ENCODE measurements at places on chromosomes 7 and 10.

DNA sequence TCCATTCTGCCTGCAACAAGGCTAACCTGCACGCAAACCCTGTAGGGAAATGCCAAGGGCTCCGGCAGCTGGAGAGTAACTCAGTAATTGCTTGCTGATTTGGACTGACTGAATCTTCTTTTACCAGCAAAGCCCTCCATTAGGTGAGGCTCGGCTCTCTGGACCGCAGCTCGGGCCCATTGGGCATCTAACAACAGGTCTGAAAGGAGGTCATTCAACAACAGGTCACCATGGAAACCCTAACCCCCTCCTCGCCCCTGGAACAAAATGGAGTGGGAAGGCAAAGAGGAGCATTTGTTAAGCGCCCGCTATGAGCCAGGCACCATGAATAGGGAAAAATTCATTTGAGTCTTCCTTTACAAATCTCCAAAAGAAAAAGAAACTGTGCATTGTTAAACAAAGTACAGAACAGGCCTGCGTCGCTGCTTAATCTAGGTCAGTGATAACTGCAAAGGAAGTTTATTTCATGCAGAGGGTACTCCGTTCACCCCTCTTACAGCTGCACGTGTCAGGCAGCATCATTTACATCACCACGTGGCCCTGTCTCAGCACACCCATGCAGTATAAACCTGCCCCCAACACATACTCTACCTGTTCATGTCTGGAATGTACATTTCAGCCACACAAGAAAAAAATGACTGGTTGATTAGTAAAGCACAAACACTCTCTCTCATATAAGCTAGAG, 248.8 kb upstream of the NEBL start:
- DNase-seq = no peak

GRCh38 chr10:129045599-129045998, 421.4 kb upstream of the MGMT start:
- no peak for DNase-seq

DNA sequence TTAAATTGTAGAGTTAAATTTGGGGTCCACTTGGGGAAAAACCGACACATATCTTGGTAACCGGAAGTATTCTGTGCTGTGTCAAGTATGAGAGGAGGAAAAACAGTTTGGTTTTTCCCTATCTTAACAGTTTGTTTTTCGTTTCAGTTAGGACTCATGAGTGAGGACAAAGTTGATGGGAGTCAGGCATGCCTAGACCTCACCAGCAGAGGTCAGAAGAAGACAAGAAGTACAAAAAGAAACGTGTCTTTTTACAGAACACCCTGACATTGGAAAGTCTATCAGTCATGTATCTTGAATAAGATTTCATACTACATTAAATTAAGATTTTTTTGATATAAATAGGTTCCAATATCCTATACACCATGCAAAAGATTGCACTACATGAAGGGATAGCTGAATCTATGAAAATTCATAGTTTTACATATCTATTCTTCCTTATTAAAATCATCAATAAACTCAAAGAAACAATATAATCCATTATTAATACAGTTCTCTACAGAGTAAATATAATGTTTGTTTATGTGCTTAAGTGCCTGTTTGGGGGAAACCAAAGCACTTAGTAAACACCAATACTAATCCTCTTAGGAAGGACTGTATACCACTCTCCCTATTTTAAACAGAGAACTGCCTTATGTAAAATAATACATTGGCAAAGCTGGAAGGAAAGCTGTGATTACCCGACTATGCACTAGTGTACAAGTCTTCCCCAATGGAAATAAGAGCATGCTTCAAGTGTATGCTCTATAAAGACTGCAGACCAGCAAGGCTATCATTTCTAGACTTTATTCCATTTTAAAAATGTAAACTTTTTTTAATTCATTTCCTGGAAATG, 95.6 kb downstream of the USP6NL start:
- no peak for DNase-seq

- no peak for DNase-seq
Measured at GRCh38 chr10:50988792-50989191, 85.5 kb upstream of the PRKG1 start.

DNA sequence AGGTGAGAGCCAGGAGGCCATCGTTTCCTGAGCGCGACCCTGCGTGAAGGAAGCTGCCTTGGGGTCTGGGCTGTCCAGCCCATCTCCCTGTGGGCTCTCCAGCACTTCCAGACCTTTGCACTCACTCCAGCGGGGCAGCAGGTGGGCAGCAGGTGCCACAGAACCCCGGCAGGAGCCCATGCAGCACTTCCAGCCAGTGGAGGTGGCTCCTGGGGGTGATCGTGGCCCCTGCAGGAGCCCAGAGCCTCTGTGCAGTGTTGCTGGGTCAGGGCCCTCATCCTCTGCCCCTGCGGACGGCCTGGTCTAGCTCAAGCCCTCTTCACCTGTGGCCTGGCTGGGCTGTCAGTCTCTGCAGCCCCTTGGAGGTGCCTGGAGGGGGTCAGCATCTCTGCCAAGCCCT, 59.9 kb downstream of the PWWP2B start:
- no peak for DNase-seq

DNA sequence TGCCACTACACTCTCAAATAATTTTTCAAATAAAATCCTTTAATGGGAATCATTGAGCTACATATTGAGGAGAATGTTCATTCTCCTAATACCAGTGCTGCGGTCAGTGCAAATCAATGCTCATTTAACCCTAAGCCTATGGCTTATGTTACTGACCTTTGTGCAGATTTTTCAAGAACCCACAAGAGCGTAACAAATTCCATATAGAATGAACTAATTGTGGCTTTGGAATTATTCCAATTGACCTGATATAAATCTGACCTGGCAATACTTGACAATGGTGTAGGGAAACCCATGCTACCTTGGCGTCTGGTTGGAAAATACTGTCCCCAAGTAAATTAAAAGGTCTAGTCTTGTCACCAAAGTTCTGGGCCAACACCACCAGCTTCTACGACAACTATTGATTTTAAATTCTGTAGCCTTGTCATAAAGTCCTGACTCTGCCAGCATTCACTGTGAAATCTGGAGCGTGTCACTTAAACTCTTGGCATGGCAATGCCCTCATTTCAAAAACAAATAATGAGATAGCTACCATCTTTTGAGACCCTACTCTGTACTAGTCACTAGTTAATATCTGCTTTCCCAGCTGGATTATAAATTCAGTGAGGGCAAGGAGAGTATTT, 320.9 kb downstream of the AHR start:
- DNase-seq = no peak
